ENCODE measurements at places on chromosomes 2 and 18.

DNA sequence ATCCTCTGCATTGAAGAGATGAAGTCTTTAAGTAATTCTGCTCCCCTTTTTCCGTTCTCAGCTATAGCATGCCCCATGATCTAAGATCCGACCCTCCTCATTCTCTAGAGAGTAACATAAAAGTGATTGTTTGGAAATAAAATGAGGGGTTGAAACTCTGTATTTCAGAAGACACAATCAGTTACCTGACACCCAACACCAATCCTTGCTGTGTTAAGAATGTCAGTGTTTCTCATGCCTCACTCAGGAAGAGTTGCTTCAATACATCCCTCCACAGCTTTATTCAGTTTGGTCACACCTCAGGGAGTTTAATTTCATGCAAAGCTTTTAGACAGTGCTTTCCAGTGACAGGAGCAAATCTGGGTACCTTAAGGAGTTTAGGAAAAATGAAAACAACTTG, 49.9 kb upstream of the RBBP8 start:
- DNase-seq = no peak

- no peak for DNase-seq
Observed at GRCh38 chr2:220396287-220396686, 768.9 kb downstream of the SLC4A3 start.

DNA sequence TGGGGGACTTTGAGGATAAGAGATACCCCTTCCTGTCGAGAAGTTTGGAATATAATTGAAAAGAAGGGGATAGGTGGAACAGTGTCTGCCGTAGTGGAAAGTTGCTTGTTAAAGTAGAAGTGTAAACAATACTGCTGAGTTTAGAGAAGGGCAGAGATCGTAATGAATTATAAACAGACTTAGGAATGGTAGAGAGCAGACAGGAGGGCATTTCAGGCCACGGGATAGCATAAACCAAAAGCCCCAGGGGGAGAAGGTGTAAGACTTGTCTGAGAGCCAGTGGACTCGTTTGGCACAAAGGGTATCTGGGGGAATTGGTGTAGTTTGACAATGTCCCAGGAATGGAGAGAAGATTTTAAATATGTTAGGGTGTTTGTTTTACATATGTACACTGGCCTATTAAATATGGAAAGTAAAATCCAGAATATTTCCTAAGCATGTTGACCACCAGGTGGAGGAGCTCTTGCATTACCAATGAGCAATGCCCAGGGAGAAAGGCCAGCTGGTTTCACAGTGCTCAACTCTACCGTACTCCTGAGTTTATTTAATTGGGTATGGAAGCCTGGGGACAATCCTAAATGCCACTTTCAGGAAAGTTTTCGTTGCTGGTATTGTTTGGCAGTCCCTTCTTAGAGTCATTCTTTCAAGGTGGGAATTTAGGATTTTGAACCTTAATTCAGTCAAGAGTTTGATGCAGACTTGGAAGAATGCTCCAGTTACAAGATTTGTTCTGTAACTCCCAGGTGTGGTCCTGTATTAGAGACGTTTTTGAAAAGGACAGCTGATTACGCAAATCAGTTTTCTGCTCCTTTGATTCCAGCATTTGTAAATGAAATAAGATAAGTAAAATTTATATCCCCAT, 7.5 kb downstream of the COPS8 start:
- no peak for DNase-seq

GRCh38 chr18:78564030-78564429, 415.6 kb upstream of the SALL3 start:
- DNase-seq = no peak

- DNase-seq = no peak
Observed at GRCh38 chr2:137870682-137871081, 93.6 kb upstream of the HNMT start.

GRCh38 chr18:72283148-72283925, 260.8 kb downstream of the CBLN2 start:
- DNase-seq = no peak

DNA sequence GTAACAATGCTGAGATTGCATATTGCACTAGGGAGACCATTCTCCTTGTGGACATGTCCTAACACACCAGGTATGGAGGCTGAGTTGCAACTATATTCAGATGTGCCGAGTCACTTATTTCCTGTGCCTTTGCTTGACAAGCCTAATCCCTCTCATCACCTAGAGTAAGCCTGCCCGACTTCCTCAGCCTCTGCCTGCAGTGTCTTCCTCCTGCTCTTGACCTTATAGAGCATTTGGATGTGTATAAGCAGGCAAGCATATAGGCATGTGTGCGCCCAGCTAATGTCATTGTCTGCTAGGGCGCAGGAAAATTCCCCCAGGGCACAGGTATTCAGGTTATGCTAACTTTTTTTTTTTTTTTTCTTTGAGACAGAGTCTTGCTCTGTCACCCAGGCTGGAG, 316.9 kb downstream of the CDH2 start:
- no peak for DNase-seq

GRCh38 chr2:128495996-128496547, 177.4 kb upstream of the HS6ST1 start:
- DNase-seq = no peak

GRCh38 chr2:45836316-45836715, 184.8 kb downstream of the PRKCE start:
- DNase-seq = no peak

DNA sequence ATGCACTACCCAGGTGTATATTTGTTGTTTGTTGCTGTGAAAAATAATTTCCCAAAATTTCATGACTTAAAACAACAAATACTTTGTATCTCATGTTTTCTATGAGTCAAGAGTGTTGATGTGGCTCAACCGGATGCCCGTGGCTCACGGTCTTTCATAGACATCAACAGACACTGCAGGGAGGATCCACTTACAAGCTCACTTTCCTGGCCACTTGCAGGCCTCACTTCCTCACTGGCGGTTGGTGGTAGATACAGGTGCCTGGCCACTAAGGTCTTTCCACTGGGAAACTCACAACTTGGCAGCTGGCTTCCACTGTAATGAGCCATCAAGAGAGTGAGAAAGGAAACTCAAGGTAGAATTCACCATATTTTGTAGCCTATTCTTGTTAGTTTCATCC, 662.9 kb downstream of the IRS1 start:
- no peak for DNase-seq

- no peak for DNase-seq
Observed at GRCh38 chr18:2959341-2959740, 53.6 kb downstream of the LPIN2 start.
